Right ventricle myocardium inferior (tissue), 1 donor: ENCODE measurements at places on chromosomes 1 and 21. TPM values are rescaled to one million over a fixed set of nuclear protein-coding genes. Genes with fewer than 3 reads are reported as not detected.

Gene C1orf116
- total RNA-seq: 1.2 TPM

Gene PEAR1
- total RNA-seq: 8.1 TPM

Gene RGS4
- total RNA-seq: 0.92 TPM

DNA sequence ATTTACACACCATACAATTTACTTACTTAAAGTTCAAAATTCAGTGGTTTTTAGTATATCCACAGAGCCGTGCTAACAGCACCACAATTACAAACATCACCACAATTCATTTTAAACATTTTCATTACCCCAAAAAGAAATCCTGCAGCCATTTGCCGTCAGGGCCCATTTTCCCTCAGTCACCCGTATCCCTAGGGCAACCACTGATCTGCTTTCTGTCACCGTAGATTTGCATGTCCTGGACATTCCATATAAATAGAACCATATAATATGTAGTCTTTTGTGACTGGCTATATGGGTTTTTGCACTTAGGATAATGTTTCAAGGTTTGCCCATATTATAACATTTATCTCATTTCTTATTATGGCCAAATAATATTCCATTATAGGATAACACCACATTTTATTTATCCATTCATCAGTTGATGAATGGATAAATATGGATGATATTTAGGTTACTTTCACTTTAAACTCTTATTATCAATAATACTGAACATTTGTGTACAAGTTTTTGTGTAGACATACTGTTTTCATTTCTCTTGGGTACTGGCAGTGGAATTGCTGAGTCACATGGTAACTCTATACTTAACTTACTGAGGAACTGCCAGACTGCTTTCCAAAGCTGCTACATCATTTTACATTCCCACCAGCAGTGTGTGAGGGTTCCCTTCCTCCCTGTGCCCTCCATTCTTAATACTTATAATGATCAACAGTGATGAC lies 68.9 kb downstream of the ST3GAL3 start:
- DNase-seq: no peak

DNA sequence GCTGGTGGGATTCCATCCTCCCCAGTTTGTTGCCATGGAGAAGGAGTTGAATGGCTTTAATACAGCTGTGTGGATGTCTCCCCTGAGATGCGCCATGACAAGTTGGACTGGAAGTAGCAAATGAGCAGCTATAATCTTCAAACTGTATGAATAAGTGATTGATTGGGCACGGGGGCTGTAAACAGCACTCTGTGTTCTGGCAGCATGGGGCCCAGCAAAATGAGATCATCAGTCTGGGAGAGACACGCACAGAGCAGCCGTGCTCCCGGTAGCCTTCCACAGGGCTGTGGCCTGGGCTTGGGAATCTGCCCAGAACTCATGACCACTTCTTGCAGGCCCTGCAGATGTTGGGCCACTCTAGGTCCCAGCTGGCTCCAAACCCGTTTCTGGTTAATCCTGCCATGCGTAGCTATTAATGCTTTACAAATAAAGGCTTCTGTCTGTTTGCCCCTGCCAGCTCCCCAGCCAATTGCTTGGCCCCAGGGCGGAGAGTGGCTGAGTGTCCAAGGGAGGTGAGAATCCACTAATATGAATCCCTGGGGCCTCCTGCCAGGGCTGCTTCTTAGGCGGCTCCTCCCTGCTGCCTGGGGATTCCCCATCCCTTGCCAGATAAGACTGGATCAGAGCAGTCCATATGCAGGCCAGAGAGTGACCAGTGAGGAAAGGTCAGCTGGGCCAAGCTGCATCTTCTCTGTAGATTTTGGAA lies 642.9 kb downstream of the AJAP1 start:
- no peak for DNase-seq

DNA sequence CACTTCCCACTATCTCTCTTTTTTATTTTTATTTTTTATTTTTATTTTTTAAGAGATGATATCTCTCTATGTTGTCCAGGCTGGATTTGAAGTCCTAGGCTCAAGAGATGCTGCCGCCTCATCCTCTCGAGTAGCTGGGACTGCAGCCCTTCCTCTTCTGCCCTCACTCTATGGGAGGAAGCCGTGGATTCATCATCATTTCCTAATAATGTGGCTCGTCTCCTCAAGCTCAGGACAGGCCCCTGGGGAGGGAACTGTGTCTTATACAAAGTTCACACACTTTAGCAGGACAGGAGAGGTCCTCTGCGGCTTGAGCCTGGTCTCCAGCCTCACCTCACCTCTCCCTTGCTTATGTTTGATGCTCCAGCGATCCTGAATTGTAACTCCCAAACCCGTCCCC lies 16.5 kb upstream of the IFFO2 start:
- no peak for DNase-seq

- no peak for DNase-seq
Measured at GRCh38 chr1:204651843-204652421, 33.6 kb downstream of the LRRN2 start.

DNA sequence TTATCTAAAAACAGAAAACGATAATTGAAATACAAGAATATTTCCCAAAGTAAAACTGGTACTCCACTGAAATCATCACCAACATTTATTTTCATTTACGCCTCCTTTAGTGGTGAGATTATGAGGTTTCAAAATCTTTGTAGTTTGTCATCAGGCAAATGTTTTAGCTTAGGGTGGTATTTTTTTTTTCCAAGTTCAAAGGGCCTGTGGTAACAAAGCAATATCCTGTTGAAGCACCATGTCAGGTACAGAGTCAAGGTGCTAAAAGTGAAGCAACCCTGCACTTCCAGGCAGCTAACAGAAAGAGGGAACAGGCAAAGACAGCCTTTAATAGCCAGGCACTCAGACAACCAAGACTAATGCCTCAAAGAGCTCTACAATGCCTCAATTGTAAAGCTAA lies 89.2 kb downstream of the JAK1 start:
- no peak for DNase-seq

GRCh38 chr1:227043755-227044154 lies 103.7 kb downstream of the COQ8A start:
- no peak for DNase-seq
